ENCODE measurements at places on chromosomes 5 and 9.

GRCh38 chr5:25006237-25006636, 361.5 kb upstream of the CDH10 start:
- no peak for DNase-seq

DNA sequence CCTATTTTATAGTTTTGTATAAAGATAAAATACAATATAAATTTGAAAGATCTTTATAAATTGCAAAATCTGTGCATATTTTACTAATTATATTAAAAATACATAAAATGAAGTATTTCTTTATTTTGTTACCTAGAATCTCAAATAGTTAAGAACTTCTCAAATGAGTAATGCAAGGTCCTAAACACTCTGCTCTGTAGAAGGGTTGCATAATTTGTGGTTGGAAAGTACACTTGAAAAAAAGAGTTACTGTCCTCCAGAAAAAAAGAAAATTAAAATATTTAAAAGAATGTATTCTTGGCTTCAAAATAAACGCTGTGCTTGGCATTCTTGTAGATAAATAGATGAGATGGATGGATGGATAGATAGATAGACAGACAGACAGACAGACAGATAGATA, 428.8 kb upstream of the CDH6 start:
- peak; percentile 40 for DNase-seq

GRCh38 chr9:2317591-2317990, 302.4 kb downstream of the SMARCA2 start:
- peak; percentile 72 for DNase-seq

DNA sequence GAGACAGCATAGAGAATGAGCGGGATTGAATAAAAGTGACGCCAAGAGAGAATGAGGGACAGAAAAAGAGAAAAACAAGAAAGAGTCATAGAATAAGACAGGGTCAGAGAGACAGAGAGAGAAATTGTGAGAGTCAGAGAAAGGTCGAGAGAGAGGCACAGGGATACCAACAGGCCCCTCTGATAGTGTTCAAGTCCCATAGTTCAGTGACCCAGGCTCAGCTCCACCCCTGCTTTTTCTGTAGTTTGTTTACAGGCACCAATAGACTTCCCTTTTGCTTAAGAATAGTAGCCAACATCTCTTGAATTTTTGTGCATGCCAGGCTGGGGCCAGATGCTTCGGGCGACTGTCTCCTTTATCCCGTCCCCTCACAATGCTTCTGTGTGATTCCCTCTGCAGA, 62.5 kb downstream of the ARHGEF37 start:
- no peak for DNase-seq

- DNase-seq = no peak
Observed at GRCh38 chr9:6576987-6577386, 68.5 kb downstream of the GLDC start.

- DNase-seq = no peak
Observed at GRCh38 chr5:99068944-99069650, 140.3 kb upstream of the CHD1 start.

DNA sequence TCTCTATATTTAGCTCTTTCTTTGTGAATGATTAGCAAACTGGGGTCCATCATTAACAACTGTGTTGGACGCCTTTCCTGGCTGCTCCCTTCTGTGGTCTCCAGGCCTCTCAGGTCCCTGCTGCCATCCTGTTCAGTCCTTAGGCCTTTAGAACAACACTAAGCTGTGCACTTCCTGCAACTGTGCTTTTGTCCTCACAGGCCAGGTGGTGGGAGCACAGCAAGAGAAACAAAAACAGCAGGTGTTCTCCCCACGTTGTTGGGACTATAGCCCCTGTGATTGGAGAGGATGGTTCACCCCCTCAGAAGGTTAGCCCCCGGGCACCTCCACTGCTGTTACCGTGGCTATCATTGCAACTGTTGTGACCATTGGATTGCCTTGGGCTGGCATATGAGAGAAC, 41.7 kb upstream of the CLINT1 start:
- DNase-seq = no peak

- DNase-seq = peak; percentile 74
Observed at GRCh38 chr5:61333321-61333953, 1.4 kb downstream of the ZSWIM6 start.

DNA sequence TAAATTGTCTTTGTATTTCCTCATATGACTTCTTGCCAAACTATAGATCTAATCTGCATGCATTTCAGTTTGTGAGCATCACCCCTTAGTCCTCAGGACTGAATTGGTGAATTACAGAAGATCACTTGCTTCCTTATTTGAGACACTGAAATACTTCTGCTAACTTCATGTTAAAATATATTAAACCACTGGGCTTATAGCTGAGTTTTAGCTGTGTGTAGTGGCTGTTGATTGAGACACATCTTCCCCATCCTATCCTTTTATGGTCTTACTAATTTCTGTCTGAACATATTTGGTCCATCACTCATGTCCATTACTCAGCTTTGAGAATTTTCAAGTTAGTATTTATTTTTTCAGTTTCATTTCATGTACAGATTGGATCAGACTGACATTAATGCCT, 295.9 kb downstream of the PSAT1 start:
- peak; percentile 69 for DNase-seq

All from GM23248 (cell line).